ENCODE measurements at places on chromosomes 13 and 19. TPM values are rescaled to one million over a fixed set of nuclear protein-coding genes. Genes with fewer than 3 reads are reported as not detected.

Gene XRCC1
- 29.9 TPM for total RNA-seq

Gene FZR1
- 51.4 TPM for total RNA-seq

Gene IFNL1
- total RNA-seq = 0.36 TPM

Gene KLF1
- 0.89 TPM for total RNA-seq

Gene EPS8L1
- total RNA-seq = 1.3 TPM

Gene CEACAM4
- total RNA-seq = not detected

Gene SETDB2
- total RNA-seq = 9.8 TPM

Gene CGB2
- total RNA-seq = not detected

Gene OR7A5
- not detected for total RNA-seq

Gene TTC9B
- total RNA-seq = not detected

All from natural killer cell treated with Interleukin-12 subunit alpha and Interleukin-12 subunit beta and Interleukin-15 and Interleukin-18, amount 100 ng/mL, for 72 hours (primary cell).